ENCODE measurements at places on chromosomes 5 and 9.

GRCh38 chr5:121741156-121741555, 110.5 kb upstream of the FTMT start:
- no peaks in the 10 kb centered on the region for H3K4me1 ChIP-seq
- DNase-seq: no peak
- no peak overlapping the region for H3K27ac ChIP-seq
- H3K27me3 ChIP-seq: no peaks in the 10 kb centered on the region
- H3K4me3 ChIP-seq: no peak overlapping the region

DNA sequence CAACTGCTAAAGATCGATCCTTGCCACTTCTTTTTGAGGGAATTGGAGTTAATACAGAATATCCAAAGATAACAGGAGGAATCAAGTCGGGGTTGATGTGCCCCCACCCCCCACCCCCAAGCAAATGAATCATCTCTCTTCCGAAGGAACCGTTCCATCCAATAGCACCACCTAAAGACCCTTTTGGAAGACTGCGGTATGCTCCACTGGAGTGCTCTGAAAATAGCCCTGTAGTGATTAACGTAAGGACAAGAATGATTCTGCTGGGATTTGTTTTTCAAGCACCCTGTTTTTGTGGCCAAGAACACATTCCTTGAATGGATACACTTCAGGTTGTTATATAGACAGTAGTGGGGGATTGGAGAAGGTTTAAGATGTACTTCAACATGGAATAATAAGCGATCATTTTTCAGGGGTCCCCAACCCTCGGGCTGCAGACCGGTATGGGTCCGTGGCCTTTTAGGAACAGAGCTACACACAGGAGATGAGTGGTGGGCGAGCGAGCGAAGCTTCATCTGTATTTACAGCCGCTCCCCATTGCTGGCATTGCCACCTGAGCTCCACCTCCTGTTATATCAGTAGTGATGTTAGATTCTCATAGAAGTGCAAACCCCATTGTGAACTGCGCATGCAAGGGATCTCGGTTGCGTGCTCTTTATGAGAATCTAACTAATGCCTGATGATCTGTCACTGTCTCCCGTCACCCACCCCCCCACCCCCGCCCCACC, 44.5 kb upstream of the TMEM252 start:
- no peak overlapping the region for H3K27ac ChIP-seq
- no peaks in the 10 kb centered on the region for H3K36me3 ChIP-seq
- no peak for DNase-seq
- H3K4me3 ChIP-seq: no peak overlapping the region

- H3K4me1 ChIP-seq: no peaks in the 10 kb centered on the region
- H3K36me3 ChIP-seq: no peaks in the 10 kb centered on the region
- H3K27me3 ChIP-seq: peaks cover 13% of the 10 kb centered on the region
- no peak overlapping the region for H3K4me3 ChIP-seq
Observed at GRCh38 chr5:126300293-126300692, 122.9 kb upstream of the GRAMD2B start.

DNA sequence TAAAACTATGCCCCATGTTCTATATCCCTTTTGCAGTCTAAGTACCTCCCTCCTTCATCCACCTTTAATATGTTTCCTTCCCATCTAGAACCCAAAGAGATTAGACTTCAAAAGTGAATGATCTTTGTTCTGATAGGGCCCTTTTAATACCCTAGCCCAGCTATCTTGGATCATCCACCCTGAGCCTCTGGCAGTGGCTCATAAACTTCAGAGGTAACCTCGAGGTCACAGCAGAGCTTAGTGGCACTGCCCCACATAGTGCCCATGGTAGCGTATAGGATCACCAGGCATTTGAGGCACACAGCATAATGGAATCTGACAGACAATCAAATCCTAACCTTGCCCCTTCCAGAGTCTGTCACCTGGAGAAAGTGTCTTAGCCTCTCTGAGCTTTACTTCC, 15.8 kb downstream of the ADRB2 start:
- DNase-seq: no peak
- peaks cover 34% of the 10 kb centered on the region for H3K4me1 ChIP-seq
- no peaks in the 10 kb centered on the region for H3K27me3 ChIP-seq
- H3K36me3 ChIP-seq: no peaks in the 10 kb centered on the region
- peak overlapping the region; percentile 49 for H3K27ac ChIP-seq

DNA sequence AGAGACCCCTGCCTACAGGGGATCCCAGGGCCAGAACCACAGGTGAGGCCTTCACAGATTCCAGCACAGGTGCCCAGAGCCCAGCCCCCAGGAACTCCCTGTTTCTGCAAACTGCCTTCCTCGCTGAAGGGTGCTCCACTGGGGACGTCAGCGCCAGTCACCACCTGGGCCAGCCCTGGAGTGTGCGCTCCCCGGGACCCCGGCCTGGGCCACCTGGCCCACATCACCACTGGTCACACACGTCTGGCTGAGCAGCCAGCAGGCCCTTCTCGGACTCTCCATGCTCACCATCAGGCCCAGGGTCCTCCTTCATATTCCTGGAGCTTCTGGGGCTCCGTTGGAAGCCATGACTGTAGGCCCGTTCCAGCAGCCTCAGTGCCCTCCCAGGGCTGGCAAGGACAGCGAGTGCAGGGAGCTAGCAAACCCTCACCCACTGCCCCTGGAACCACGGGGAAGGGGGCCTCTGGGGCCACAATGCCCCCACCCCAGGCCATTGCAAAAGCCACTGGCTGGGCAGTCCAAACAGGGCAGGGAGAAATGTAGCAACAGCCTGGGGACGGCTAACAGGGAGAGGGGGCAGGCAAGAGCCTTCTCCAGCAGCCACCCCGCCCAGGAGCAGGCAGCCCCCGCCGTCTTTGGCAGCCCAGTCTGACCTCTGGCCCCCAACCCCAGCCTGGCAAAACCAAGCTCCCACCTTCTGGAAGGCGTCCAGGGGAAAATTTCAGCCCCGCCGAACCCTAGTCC, 1.3 kb downstream of the AGPAT2 start:
- no peaks in the 10 kb centered on the region for H3K36me3 ChIP-seq
- H3K4me1 ChIP-seq: peaks cover 4% of the 10 kb centered on the region
- peaks cover 2% of the 10 kb centered on the region for H3K27me3 ChIP-seq
- no peak for DNase-seq
- H3K27ac ChIP-seq: no peak overlapping the region
- peak overlapping the region; percentile 70 for H3K4me3 ChIP-seq

DNA sequence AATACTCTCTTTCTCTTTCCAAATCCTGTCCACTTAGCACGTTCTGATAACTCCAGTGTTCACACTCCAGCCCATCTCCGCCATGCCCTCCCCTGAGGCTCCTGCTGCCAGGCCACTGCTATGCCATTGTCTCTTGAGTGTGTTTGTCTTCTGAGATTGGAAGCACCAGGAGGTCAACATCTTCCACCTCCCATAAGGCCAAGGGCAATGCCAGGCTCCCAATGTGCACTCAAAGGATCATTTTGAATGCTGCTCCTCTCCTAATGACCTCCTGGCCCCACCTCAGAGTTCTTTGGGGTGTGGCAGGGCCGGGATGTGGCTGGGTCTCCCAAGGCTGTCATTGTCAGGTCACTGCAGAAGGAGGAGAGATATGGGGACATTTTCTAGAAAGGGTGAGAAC, 19.5 kb downstream of the IGIP start:
- H3K27me3 ChIP-seq: peaks cover 25% of the 10 kb centered on the region
- H3K4me1 ChIP-seq: peaks cover 21% of the 10 kb centered on the region
- peak overlapping the region; percentile 53 for H3K4me3 ChIP-seq

DNA sequence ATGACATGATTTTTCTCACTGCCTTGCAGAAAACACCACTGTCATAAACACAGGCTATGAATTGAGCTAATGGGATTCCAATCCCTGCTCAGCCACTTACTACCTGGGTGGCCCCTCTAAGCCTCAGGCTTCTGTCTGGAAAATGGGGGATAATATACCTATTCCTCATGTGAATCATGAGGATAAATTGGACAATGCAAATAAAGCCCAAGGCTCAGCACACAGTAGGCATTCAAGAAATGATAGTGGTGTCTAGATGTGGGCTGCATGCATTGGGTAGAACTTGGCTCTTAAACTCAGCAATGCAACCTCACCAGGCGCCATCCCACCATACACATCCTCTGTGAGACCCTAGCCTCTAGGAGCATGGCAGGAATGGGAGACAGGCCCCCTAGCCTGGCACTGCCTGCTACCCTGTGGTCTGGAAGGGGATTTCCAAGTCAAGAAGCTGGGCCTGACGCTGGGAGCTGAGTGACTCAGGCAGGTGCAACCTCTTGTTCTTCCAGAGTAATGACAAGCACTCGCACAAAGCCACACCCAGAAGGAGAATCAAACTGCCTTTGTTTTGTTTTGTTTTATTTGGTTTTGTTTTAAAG, 2.3 kb upstream of the TNIP1 start:
- H3K4me1 ChIP-seq: peaks cover 81% of the 10 kb centered on the region
- H3K36me3 ChIP-seq: peaks cover 15% of the 10 kb centered on the region
- H3K27ac ChIP-seq: peak overlapping the region; percentile 88
- DNase-seq: peak; percentile 66
- no peaks in the 10 kb centered on the region for H3K27me3 ChIP-seq

- H3K4me3 ChIP-seq: no peak overlapping the region
- H3K27me3 ChIP-seq: no peaks in the 10 kb centered on the region
- DNase-seq: no peak
- no peaks in the 10 kb centered on the region for H3K4me1 ChIP-seq
- no peaks in the 10 kb centered on the region for H3K36me3 ChIP-seq
- H3K27ac ChIP-seq: no peak overlapping the region
Observed at GRCh38 chr5:74079971-74080556, 454.1 kb downstream of the ARHGEF28 start.

- peaks cover 4% of the 10 kb centered on the region for H3K27me3 ChIP-seq
- no peaks in the 10 kb centered on the region for H3K4me1 ChIP-seq
- DNase-seq: no peak
Observed at GRCh38 chr5:127863610-127864395, 160.6 kb downstream of the CCDC192 start.

GRCh38 chr5:175082866-175083590, 358.6 kb downstream of the MSX2 start:
- H3K27ac ChIP-seq: no peak overlapping the region
- no peaks in the 10 kb centered on the region for H3K36me3 ChIP-seq
- H3K4me1 ChIP-seq: no peaks in the 10 kb centered on the region
- no peak for DNase-seq

DNA sequence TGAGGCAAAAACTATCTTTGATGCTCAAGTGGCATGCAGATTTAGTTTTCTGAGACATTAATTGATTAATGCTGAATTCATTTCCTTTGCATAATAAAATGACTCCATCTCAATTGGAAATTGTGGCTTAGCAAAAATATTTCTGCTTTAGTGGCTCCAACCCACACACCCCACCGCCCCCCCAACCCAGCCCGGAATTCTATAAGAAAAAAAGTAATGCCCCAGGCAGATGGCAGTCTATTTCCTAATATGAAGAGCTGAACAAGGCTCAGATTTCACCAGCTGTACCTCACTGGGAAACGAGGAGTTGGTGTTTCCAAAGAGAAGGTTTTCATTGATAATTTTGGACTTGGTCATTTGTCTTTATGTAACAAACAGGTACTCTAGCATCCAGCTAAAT, 182.1 kb downstream of the FBN2 start:
- no peaks in the 10 kb centered on the region for H3K27me3 ChIP-seq
- H3K36me3 ChIP-seq: no peaks in the 10 kb centered on the region
- no peak overlapping the region for H3K27ac ChIP-seq
- no peaks in the 10 kb centered on the region for H3K4me1 ChIP-seq
- no peak for DNase-seq

- no peak overlapping the region for H3K4me3 ChIP-seq
- no peaks in the 10 kb centered on the region for H3K4me1 ChIP-seq
- no peaks in the 10 kb centered on the region for H3K36me3 ChIP-seq
- peaks cover 2% of the 10 kb centered on the region for H3K27me3 ChIP-seq
Observed at GRCh38 chr9:114141553-114142402, 13.6 kb upstream of the COL27A1 start.

- no peak overlapping the region for H3K4me3 ChIP-seq
- no peak overlapping the region for H3K27ac ChIP-seq
- no peak for DNase-seq
- H3K4me1 ChIP-seq: no peaks in the 10 kb centered on the region
- H3K27me3 ChIP-seq: no peaks in the 10 kb centered on the region
Observed at GRCh38 chr9:121026260-121026691, 23.8 kb downstream of the C5 start.

- H3K36me3 ChIP-seq: peaks cover 39% of the 10 kb centered on the region
- H3K4me3 ChIP-seq: no peak overlapping the region
- H3K27ac ChIP-seq: no peak overlapping the region
- H3K27me3 ChIP-seq: no peaks in the 10 kb centered on the region
Observed at GRCh38 chr9:105593145-105593544, 35.2 kb downstream of the FKTN start.

DNA sequence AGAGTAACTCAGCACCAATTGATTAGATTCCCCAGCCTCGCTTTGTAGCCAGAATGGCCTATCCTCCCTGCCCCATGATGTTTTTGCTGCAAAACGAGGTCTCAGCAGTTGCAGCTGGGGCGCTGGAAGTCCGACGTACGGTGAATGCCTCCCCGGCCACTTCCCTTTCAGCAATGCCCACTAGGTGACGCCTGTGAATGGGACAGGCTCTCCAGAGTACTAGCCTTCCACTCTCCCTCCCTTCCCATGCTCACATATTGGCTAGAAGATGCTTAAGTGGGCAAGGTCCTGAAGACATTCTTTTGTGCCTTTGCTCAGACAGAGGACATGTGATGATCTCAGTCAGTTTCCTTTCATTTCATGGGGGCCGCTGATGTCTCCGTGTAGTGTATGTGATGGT, 50.8 kb downstream of the DMRT2 start:
- no peak overlapping the region for H3K4me3 ChIP-seq
- no peak overlapping the region for H3K27ac ChIP-seq
- no peaks in the 10 kb centered on the region for H3K36me3 ChIP-seq
- H3K4me1 ChIP-seq: no peaks in the 10 kb centered on the region
- DNase-seq: no peak

DNA sequence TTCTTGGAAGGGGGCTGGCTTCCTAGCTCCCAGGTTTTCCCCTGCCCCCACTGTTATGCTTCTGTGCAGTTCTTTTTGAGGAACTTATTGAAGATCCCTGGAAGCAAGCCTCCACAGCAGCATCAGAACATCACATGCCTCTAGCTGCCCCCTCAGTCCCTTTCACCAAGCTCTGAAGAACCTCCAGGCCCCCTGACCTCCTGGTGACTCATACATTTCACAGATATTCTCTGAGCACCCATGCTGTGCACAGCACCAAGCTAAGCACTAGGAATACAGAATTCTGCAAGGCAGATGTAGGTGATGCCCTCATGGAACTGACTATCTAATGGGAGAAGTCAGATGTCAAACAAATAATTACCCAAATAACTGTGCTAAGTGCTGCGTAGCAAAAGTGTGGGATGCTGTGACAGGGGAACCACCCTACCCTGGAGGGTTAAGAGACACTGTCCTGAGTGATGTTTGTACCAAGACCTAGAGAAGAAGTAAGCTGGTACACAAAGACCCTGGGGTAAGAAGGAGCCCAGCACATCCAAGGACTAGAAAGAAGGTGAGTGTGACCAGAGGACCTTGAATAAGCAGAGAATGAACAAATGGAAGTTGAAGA, 213.7 kb upstream of the NR4A3 start:
- peaks cover 2% of the 10 kb centered on the region for H3K4me1 ChIP-seq
- H3K27me3 ChIP-seq: peaks cover 6% of the 10 kb centered on the region
- DNase-seq: no peak
- no peaks in the 10 kb centered on the region for H3K36me3 ChIP-seq

GRCh38 chr9:91067306-91067860, 265.8 kb downstream of the SYK start:
- peaks cover 8% of the 10 kb centered on the region for H3K27me3 ChIP-seq
- DNase-seq: no peak
- H3K36me3 ChIP-seq: no peaks in the 10 kb centered on the region
- peaks cover 23% of the 10 kb centered on the region for H3K4me1 ChIP-seq

GRCh38 chr9:121368138-121368522, 1.9 kb downstream of the STOM start:
- H3K27me3 ChIP-seq: no peaks in the 10 kb centered on the region
- H3K27ac ChIP-seq: peak overlapping the region; percentile 34
- peak overlapping the region; percentile 86 for H3K4me3 ChIP-seq
- peaks cover 67% of the 10 kb centered on the region for H3K4me1 ChIP-seq

GRCh38 chr9:79028101-79028500, 543.7 kb upstream of the TLE4 start:
- no peak overlapping the region for H3K27ac ChIP-seq
- H3K36me3 ChIP-seq: no peaks in the 10 kb centered on the region
- DNase-seq: no peak
- no peak overlapping the region for H3K4me3 ChIP-seq

All from activated naive CD8-positive, alpha-beta T cell treated with anti-CD3 and anti-CD28 coated beads, Interleukin-2, amount 50 U/mL, for 24 hours (primary cell).